ENCODE measurements at places on chromosomes 2 and 18. TPM values are rescaled to one million over a fixed set of nuclear protein-coding genes. Genes with fewer than 3 reads are reported as not detected.

- DNase-seq = no peak
Measured at GRCh38 chr2:144180131-144180530, 339.8 kb downstream of the ZEB2 start.

The NXPH2 gene
- total RNA-seq = not detected

The DES gene
- 69.3 TPM for total RNA-seq

The KCNIP3 gene
- total RNA-seq = 1.7 TPM

GRCh38 chr2:54122939-54123338 lies 7.5 kb downstream of the ACYP2 start:
- DNase-seq = peak; percentile 92

DNA sequence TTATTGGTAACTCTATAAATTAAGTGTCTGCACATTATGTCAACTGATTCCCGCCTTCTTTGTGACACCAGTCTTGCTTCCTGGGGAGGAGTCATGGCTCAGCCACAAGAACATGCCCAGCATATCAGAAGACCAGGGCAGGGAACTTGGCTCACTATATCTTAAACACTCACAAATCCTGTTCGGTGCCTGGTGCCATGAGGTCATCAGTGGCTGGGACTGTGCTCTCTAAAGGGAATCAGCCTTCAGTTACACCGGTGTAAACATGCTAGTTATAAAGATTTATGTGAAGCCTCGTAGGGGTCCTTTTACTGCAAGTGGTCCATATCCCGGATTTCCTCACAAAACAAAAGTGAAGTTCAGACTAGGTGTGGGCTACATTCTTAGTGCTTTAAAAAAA lies 73.1 kb upstream of the ZNF521 start:
- no peak for DNase-seq

The SLC11A1 gene
- 0.17 TPM for total RNA-seq

The PFN4 gene
- 1.5 TPM for total RNA-seq

GRCh38 chr18:76821356-76821874 lies 942 bp upstream of the ZNF236 start:
- no peak for DNase-seq

GRCh38 chr2:71538656-71539265 lies 85.4 kb downstream of the DYSF start:
- DNase-seq = no peak

DNA sequence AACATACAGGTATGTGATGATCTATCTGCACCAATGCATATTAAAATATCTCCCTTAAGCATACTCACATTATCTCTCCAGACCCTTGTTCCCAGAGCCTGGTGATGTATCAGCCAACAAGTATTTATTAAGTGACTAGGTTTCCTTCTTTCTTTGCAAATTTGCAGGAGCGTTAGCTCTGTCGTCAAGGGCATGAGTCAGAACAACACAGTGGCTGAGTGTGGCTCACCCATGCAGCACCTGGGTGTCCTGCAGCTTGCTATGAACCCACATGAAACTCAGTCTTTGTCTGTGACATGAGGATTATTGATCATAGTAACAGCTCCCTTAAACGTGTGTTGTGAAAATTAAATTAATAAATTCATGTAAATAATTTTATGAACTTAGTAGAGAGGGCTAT lies 96.6 kb downstream of the PIEZO2 start:
- peak; percentile 41 for DNase-seq

- DNase-seq = no peak
Measured at GRCh38 chr2:207288628-207289027, 122.9 kb upstream of the KLF7 start.

DNA sequence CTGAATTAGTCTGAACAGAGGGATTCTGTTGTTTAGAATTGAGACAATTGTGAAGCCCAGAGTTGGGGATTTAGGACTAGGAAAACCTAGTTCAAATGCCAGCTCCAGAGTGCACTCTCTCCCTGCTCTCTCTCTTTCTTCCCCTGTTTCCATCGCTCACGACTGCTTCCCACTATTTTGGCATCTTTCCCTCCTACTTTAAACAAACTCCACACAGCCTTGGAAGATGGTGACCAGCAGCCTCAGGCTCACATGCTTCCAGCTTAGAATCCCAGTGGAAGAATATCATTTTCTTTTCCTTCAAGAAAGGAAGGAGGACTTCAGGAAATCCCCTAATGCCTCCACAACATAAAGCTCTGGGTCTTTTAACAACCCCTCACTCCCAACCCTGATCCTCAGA lies 6.1 kb upstream of the DNMT3A start:
- DNase-seq = peak; percentile 68

The ZNF385B gene
- total RNA-seq = not detected

The GAL3ST2 gene
- not detected for total RNA-seq

The REEP1 gene
- total RNA-seq = not detected

The CROCC2 gene
- total RNA-seq = 0.51 TPM

- DNase-seq = no peak
Measured at GRCh38 chr2:60033325-60033724, 520.1 kb downstream of the BCL11A start.

The IL36B gene
- not detected for total RNA-seq

The VPS54 gene
- total RNA-seq = 29.7 TPM

DNA sequence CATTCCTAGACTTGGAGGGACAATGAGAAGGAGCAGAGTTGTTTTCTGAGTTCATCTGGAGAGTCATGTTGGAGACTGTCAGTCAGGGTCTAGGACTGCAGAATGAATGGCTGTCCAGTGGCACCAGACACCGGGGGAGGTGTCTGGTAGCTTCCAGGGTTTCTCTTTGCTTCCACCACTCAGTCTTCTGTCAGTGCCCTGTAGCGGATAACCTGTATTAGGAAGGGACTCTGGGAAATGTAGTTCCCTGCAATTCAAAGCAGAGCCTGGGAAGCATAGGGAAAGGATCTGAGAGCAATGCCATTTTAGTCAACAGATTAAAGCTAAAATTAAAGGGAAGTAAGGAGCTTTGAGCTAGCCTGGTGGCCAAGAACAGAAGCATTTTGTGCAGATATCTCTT lies 257.9 kb downstream of the THSD7B start:
- DNase-seq = no peak

- DNase-seq = no peak
Measured at GRCh38 chr2:9738535-9739496, 104.5 kb upstream of the TAF1B start.

The TRIM43B gene
- total RNA-seq = not detected

The TRIM54 gene
- not detected for total RNA-seq

GRCh38 chr2:176171351-176172006 lies 14.4 kb downstream of the HOXD3 start:
- peak; percentile 71 for DNase-seq

The DNAJC5G gene
- not detected for total RNA-seq

- DNase-seq = peak; percentile 80
Measured at GRCh38 chr2:24409700-24410556, 49.6 kb upstream of the ITSN2 start.

DNA sequence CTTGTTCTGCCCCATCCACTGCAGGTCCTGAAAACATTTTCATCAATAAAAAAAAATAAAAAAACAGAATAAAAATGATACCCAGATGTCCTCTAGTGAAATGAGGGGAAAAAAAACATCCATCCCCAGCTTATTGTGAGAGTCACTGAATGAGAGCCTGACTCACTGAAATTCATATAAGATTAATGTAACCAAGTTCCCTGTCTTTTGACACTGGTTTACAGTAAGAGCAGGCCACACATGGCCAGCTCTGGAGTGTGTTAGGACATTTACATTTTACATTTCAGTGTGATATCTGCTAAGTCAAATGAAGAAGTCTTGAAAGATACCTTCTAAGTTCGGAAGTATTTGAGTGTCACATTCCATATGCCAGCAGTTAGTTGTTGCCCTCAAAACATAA lies 21.1 kb upstream of the IL18R1 start:
- no peak for DNase-seq

The CDK5R2 gene
- total RNA-seq = 0.17 TPM
